Left ventricle myocardium inferior (tissue), 1 donor: ENCODE measurements at places on chromosomes 6 and 20. TPM values are rescaled to one million over a fixed set of nuclear protein-coding genes. Genes with fewer than 3 reads are reported as not detected.

The BNIP5 gene
- not detected for total RNA-seq

- DNase-seq = no peak
Observed at GRCh38 chr20:16437387-16437996, 135.8 kb downstream of the KIF16B start.

GRCh38 chr6:39881851-39882530, 52.3 kb downstream of the MOCS1 start:
- no peak for DNase-seq

DNA sequence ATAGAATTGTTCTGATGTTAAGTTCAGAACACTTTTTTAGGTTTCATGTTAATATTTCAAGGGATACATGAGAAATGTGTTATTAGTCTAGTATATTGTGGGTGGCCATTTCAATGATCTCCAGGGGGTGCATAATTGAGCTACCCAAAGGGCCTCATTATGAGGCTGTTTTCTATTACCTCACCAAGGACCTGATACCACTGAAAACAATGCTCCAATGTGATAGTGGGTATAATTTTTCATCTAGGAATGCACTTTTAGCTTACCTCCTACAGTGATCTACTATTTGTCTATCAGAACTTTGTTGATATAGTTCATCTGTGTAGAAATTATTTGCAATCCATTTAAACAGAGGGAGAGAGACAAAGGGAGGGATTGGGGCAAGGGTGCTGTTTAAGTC, 106.8 kb upstream of the HS3ST5 start:
- DNase-seq = no peak

GRCh38 chr20:45444050-45444449, 25.5 kb upstream of the WFDC2 start:
- DNase-seq = no peak

DNA sequence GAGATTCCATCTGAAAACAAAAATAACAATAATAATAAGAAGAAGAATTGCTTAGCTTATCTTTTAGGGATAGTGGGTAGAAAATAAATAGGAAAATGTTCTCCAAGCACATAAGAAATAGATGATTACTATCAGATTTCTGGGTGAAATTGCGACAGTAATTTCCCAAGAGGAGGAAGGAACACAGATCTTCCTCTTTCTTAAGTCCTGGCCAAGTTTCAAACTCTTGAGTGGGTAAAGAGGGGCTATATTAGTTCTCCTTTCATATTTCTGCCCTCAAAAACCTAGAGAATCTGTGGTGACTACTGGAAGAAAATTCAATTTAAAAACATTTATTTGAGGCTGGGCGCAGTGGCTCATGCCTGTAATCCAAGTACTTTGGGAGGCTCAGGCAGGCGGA, 63.7 kb downstream of the PHACTR2 start:
- DNase-seq = no peak
